ENCODE measurements at places on chromosomes 12 and 14.

DNA sequence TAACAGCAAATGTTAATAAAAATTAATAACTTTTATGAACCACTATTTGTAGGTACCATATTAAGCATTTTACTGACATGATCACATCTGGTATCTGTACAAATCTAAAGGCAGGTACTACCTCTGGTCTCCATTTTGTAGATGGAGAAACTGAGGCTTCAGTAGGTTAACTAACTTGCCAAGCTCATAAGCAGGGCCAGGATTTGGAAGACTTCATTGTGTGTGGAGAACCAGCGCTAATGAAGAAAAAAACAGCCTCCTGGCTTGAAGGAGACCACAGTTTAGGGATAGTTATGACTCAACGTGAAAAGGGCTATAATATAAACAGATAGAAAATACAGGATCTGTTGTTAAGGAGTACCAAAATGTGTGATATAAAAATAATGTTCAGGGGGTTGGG, 1.0 kb downstream of the NUP37 start:
- no peak for DNase-seq

GRCh38 chr14:55302367-55303124, 31.3 kb downstream of the FBXO34 start:
- no peak for DNase-seq

- no peak for DNase-seq
These were observed 30.9 kb upstream of the PLEKHG6 start for GRCh38 chr12:6279631-6280030.

DNA sequence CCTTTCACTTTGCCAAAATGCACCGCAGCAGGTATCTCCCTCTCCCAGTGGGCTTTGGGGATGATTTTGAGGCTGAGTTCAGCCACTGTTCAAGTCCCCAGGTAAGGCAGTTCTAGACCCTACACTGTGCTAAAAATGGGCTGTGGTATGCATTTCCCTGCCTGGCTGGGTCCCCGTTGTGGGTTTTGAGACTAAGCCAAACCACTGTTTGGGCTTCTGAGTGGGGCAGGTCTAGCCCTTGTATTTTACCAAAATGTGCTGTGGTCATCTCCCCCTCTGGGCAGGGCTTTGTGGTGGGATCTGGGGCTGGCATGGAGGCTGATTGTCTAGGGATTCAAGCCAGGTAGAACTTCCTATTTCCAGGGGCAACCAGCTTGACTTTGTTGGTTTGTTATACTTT, 13.6 kb upstream of the OR4Q3 start:
- no peak for DNase-seq

GRCh38 chr14:104121142-104121541, 17.2 kb upstream of the KIF26A start:
- DNase-seq = no peak

GRCh38 chr12:19712041-19712440, 272.7 kb downstream of the AEBP2 start:
- DNase-seq = no peak

GRCh38 chr12:94458877-94459727, 565 bp downstream of the CEP83 start:
- peak; percentile 68 for DNase-seq

DNA sequence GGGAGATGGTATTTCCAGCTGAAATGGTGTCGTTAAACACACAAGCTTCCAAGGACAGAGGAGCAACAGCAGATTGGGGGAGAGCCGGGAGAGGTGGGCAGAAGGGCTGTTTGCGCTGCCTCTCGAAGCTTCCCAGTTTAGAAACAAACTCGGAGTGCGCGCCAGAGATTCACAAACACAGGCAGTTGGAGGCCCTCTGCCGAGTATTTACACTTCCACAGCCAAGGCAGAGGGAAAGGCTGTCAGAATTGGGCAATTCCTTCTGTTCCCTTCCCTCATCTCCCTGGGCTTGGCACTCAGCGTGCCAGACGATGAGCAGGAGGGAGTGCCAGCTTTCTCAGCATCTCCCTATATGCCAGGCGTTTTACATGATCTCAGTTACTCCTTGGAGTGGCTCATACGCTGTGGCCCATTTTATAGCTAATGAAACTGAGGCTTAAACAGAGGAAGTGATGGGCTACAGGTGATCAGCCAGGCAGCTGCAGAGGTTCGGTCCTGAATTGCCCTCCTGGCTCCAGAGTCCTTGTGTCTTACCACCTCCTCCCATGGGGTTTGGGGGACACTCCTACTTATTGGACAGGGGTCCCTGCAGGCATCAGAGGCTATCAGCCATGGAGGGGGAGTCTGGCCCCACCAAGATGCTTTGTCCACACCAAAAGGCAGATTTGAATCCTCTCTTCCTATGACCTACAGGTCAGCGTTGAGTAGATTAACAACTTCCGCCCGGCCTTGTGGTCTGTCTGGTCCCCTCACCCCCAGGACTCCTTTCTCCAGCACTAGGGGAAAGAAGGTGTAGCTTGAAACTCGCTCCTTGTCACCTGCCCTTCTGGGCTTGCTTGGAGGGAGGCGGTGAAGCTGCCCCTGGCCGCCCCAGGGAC, 3.1 kb downstream of the FAM222A start:
- no peak for DNase-seq

DNA sequence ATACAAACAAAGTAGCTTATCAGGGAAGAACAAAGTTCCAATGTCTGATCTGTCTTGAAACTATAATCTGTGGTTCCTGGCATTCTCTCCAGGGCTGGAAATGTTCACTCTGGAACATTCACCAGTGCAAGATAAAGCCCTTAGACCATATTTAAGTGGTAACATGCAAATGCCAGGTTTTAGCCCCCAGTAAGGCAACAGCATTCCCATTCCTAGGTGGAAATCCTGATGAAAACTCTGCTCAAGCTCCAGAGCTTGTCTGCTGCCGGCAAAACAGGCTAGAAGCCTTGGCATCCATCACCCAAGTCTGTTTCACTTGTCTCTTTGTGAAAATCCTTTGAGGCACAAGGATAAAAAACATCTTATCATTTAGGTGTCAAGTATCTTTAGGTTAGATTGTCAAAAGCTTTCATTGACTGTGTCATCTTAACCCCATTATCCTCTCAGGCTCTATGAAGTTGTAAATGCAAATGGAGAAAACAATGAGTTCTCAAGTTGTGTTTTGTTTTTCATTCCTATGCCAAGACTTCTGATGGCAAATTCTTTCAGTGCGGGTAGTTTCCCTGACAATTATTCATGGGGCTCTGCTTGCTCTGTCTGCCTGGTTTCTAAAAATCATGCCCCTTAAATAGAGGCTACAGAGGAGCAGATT, 344.7 kb downstream of the NELL2 start:
- no peak for DNase-seq

- no peak for DNase-seq
These were observed 298.1 kb upstream of the CLEC14A start for GRCh38 chr14:38554026-38554425.

DNA sequence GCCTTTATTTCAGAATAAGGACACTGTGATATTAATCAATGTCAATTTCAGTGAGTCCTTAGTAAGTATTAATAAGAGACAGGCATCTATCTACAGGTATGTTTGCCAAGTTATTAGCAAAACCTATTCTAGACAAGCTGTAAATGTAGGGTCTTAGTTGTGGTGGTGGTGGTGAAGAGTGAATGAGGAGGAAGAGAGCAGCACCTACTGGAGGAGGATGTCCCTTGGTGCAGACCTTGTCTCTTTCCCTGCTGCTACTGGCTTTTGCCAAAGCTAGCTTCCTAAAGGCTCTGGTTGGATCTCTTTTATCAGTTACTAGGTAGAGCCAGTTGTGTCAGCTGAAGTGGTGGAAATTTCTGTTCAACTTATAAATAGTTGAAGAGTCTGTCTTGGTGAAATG, 304.8 kb upstream of the ATP2B1 start:
- peak; percentile 19 for DNase-seq

DNA sequence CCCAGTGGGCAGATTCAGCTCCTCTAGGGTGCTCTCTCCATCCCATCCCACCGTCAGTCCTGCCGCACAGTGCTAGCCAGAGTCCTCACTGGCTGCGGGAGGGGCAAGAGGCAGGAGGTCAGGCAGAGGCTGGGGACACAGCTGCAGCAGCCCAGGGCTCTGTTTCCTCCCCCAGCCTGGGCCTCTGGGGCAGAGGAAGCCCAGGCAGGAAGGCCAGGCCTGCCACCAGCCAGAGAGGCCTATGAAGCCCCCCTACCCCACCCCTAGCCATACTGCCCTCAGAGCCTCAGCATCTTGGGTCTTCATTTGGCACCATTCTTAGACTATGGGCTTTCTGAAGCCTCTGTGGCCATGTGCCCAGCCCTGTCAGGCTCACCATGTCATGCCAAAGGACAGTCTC, 3.4 kb downstream of the ACVRL1 start:
- no peak for DNase-seq

- no peak for DNase-seq
These were observed 142.1 kb downstream of the AKAP6 start for GRCh38 chr14:32471181-32471580.

DNA sequence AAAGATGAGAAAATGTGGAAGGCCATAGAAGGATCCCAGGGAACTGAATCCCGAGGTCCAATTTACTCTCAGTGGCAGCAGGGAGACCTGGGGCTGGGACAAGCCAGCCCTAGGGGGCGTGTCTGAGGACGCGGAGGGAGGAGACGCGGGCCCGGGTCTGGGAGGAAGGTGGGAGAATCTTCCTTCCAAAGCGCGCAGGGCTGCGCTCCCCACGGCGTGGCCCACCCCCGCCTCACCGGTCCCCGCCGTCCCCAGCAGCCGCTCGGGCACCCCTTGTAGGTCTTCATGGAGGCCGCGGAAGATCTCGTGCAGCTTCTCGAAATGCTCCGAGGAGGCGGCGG, 323 bp downstream of the VTI1B start:
- DNase-seq = peak; percentile 81

- no peak for DNase-seq
These were observed 951.2 kb downstream of the FLRT2 start for GRCh38 chr14:86481104-86481503.

DNA sequence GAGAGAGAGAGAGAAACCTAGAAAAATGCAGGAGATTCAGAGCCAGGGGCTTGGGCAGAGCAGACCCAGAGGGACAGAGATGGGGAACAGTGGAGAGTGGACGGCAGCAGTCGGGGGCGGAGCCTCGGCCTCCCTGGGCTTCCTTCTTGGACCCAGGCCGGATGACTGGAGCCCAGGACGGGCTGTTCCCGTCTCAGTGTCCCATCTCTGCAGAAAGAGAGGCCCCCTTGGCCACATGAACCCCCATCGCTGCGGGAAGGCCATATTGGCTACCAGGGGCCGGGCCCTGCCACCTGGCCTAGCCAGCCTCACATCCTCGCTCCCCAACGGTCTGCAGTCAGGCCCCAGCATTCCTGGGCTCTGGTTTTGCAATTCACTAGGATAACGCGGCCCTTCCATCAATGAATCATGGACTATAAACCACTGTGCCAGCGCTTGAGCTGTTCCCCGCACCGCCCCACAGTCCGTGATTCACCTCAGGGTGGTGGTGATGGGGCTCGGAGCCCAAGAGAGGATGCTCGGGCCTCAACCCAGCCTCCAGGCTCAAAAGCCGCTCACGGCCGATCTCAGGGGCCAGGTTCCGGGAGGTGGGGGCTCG, 116.5 kb downstream of the RFLNA start:
- no peak for DNase-seq

DNA sequence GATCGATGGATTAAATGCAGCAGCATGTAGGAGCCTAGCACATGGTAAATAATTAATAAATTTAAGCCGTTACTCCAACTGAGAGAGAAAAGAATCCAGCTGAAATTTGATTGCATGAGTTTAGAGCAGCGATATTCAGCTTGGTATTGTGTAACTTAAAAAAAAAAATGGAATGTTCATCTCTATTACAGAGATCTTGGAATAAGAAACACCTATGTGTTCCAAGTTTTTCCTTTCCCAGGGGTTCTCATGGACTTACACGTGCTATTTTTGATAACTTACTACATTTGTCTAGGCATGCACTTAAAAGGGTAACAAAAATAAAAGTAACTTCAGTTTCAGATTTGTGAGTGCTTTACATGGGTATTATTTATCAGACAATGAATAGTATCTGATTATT, 122.8 kb downstream of the RASSF9 start:
- DNase-seq = no peak

GRCh38 chr12:129269756-129270495, 416.6 kb downstream of the GLT1D1 start:
- DNase-seq = no peak

GRCh38 chr12:132243596-132244310, 85.6 kb downstream of the GALNT9 start:
- DNase-seq = no peak

DNA sequence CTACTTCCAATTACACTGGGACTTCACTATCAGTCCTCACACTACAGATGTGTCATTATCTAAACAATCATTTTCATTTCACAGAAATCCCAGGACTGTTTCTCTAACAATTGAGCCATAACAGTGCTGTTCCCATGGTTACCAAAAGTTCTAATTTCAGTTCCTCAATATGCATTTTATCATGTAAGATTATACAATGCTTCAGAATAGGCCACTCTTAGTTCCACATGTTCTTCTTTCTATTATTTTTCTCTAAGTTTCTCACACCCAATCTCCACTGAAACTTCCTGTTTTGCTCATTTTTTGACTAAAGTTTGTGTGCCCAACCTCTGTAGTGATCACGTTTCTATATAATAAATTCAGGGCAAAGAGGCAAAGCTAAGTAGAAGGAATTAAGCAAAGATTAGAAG, 185.8 kb downstream of the DUSP6 start:
- DNase-seq = no peak

DNA sequence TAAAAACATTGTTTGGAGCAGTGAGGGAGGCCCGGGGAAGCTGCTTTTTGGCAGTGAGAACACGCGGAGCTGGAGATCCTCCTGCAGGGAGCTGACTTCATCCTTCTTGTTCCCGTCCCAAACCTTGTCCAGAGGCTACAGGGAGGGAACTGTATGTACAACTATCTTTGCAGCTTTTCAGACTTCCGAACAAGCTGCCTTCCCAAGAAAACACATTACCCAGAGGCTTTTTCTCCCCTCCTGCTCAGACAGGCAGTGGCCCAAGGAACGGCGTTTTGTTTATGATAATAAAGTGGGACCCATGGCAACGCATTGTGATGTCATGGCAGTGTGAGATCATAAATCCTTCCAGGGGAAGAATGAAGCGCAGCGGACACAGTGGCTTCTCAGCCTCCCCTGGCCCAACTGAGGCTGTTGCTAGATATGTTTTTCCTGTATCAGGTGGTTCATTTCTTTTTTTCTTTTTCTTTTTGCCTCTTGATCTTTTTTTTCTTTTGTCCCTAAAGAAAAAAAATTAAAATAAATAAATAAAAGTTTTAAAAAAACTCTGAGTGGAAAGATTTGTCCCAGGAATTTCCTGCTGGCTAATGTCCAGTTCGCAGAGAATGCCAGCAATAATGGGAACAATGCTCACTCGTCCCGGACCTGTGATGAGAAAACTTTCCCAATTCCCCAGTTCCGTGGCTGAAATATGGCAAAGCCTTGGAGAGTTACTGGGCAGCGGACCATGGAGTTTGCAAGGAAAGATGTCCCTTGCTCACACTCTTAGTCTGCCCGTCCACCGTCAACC, 103.4 kb upstream of the MAP1LC3B2 start:
- DNase-seq = no peak

DNA sequence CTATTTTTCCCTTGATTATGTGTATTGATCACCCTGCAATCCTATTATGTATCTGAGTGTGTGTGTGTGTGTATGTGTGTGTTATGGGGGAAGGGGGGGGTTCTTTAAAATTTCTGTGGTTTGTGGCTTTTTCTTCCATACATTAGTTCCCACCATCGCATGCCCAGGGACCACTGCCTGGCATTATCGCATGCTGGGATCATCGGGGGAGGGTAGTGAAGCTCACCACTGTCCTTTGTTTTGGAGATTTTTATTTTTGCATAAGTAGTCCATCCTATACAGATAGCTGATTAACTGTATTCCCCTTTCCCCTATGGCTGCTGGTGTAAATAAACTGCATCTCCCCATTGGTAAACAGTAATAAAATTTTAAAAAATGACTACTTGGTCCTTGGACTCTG, 3.4 kb downstream of the ATXN7L3B start:
- DNase-seq = no peak
